Stimulated activated CD4-positive, alpha-beta T cell treated with anti-CD3 and anti-CD28 coated beads, Interleukin-12 subunit alpha, Interleukin-12 subunit beta, amount 100 ng/mL, for 48 hours (primary cell): ENCODE measurements at places on chromosomes 6 and 20.

GRCh38 chr6:16712931-16713484 lies 48.3 kb downstream of the ATXN1 start:
- DNase-seq = no peak

GRCh38 chr6:95819939-95820338 lies 195.8 kb upstream of the FUT9 start:
- DNase-seq = no peak

GRCh38 chr20:43870484-43870883 lies 44.2 kb upstream of the TOX2 start:
- DNase-seq = no peak

- DNase-seq = no peak
Measured at GRCh38 chr20:3339076-3339475, 68.4 kb downstream of the DNAAF9 start.

- DNase-seq = no peak
Measured at GRCh38 chr6:81326881-81327561, 425.5 kb downstream of the TENT5A start.

DNA sequence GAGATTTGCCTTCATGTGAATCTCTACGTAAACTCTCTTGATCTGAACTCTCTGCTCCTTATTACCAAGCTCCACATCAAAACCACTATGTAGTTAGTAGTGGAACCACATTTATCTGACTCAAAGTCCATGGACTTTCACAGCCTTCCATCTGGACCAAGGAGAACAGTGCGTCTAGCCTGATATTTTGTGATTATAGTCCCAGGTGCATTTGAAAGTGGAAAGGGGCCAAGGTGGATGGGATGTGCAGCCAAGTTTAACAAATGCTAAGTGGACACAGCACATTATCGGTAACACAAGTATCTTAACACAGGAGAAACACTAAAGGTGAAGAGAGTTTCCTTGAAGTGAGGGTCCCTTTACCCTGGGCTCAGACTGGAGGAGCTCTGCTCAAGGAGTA lies 281.2 kb upstream of the SGK1 start:
- DNase-seq = no peak

DNA sequence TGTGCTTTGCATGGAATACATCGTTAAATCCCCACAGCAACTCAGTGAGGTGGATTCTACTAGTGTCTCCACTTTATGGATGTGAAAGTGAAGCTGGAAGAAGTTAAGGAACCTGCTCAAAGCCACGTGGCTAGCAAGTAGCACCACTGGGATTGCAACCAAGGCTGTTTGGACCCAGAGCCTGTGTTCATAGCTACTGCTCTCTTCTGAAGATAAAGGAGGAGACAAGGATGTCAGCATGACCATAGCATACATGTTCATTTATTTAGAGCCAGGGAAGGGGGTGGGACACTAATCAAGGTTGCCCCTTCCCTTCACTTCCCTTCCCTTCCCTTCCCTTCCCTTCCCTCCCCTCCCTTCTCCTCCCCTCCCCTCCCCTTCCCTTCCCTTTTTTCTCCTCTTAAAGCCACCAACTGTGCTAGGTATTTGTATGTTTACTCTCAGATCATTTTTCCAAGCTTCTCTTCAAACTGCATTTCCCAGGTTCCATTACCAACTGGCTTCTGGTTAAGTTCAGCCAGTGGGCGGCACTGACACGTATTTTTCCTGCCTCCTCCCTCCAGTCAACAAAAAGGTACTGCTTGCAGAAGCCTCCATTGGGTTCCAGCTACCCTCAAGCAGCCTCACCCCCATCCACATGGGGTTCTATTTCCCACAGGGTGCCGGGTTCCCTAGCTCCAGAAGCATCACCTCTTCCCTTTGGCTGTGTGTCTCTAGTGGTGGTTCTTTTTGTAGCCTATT lies 134.9 kb downstream of the BCAS1 start:
- DNase-seq = no peak

GRCh38 chr6:126788861-126789365 lies 329.6 kb upstream of the RSPO3 start:
- DNase-seq = no peak

DNA sequence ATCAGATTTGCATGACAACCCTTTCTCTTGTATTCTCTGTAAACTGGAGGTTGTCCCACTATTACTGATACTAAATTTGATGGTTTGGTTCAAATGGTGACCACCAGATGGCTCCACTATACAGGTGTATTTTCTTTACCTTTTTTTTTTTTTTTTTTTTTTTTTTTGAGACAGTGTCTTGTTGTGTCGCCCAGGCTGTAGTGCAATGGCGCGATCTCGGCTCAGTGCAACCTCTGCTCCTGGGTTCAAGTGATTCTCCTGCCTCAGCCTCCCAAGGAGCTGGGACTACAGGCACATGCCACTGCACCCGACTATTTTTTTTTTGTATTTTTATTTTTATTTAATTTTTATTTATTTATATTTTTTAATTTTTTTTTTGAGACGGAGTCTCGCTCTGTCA lies 6.6 kb upstream of the WTAP start:
- no peak for DNase-seq

GRCh38 chr6:91438570-91438969 lies 851.7 kb upstream of the MAP3K7 start:
- DNase-seq = no peak

- DNase-seq = no peak
Measured at GRCh38 chr20:13348311-13349234, 127.5 kb downstream of the ISM1 start.
